ENCODE measurements at places on chromosomes 16 and 17.
A peak's percentile ranks its signal among the peaks of the same experiment; 100 is the strongest.

GRCh38 chr17:67323445-67323844, 42.9 kb downstream of the PSMD12 start:
- no peak for DNase-seq

GRCh38 chr17:73772107-73772705, 128.0 kb upstream of the SDK2 start:
- no peak for DNase-seq

- no peak for DNase-seq
Measured at GRCh38 chr16:57388359-57389086, 16.0 kb upstream of the CCL17 start.

DNA sequence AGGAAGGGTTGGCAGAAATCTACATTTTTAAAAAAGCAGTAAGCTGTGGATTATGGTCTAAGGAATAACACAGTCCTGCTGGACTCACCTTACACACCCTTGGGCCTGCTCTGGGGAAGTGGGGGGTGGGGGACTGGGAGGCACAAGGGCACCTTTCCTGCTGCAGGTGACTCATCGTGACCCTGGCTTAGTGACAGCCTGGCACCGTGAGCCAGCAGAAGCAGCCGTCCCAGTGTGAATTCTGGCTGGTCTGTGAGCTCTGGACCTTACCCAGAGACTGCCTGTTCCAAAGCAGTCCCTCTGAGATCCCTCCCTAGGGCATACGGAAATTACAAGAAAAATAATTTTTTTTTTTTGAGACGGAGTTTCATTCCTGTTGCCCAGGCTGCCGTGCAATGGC, 4.2 kb upstream of the CRK start:
- DNase-seq: no peak

GRCh38 chr16:84780544-84781376, 39.0 kb upstream of the CRISPLD2 start:
- no peak for DNase-seq

DNA sequence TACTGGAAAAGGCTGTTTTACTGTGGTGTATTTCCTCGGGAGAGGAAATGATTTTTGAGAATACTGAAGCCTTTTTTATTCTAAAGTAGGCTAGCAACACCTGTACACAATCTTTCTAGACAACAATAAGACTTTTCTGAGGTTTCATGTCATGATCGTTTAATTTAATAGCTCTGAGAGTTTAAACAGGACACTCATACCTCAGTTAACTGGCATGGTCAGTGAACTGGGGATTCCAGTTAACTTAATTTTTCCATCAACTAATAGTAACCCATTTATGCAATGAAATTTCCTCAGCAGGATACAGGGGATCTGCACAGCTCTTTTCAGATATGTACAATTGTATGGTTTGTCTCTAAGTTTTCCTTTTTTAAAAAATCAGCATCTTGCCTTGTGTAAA, 262.6 kb downstream of the NTN1 start:
- no peak for DNase-seq

DNA sequence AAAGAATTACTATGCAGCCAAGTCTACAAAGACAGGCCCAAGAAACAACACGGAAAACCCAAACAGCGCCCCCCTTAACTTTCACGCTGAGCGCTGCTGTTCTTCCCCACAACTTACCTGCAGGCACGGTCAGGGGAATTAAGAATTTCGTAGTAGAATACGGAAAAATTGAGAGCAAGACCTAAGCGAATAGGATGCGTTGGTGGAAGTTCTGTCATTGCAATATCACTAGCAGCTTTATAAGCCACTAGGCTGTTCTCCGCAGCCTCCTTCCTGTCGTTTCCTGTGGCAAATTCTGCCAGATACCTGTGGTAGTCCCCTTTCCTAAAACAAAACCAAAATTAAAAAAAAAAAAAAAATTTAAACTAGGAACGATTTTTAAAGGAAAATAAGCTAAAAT, 39.0 kb downstream of the YWHAE start:
- no peak for DNase-seq

DNA sequence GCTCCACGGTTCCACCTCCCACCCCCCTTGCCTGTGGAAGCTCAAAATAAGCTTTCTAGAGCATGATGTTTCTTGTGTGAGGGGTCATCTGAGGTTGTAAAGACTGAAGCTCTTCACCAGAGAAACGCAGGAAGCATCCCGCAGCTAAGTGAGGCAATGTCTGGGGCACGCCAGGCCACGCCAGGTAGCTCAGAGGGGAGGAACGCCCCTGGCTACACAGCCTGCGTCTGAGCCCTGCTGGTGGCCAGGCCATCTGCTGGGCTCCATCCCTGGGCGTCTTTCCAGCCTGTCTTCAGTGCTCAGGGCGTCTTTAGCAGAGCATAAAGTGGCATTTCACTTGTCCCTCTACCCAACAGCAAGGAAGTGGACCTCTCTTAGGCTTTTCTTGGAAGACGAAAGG, 15.2 kb downstream of the SOCS3 start:
- DNase-seq: no peak

- DNase-seq: no peak
Measured at GRCh38 chr16:77414752-77415231, 20.0 kb downstream of the ADAMTS18 start.

DNA sequence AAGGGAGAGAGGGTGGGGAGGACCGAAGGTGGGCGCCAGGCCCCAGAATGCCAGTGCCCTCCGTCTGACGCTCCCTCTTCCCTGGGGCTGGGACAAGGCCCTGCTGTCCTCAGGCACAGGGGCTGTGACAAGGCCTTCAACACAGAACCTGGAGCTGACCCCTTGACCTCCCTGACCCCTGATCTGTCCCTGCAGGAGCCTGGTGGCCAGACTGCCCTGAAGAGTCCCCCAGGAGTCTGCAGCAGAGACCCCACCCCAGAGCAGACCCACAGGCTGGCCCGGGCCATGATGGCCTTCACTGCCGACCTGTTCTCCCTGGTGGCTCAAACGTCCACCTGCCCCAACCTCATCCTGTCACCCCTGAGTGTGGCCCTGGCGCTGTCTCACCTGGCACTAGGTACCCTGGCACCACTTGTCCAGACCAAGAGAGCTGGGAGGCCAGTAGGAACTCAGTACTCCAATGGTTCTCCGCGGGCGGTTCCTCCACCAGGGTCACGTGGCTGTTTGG, 2.9 kb downstream of the SERPINF2 start:
- DNase-seq: no peak

DNA sequence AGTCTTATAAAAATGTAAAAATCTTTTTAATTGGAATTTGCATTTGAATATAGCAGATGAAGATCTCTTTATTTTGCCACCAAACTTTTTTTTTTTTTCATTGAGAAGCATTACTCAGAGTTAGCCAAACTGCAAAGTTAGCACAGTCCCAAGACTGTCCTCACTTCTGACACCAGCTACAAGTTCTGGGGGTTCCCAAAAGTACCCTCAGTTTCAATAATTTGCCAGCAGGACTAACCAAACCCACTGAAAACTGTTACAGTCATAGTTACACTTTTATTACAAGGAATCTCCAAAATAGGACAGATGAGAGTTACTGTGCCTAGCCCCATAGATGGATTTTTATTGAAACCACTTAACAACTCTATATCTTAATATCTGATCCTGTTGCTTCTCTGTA, 144.1 kb downstream of the CHD9 start:
- DNase-seq: no peak

- no peak for DNase-seq
Measured at GRCh38 chr17:72984926-72985325, 107.6 kb downstream of the SLC39A11 start.

- DNase-seq: no peak
Measured at GRCh38 chr16:82621781-82622180, 5.0 kb upstream of the CDH13 start.

DNA sequence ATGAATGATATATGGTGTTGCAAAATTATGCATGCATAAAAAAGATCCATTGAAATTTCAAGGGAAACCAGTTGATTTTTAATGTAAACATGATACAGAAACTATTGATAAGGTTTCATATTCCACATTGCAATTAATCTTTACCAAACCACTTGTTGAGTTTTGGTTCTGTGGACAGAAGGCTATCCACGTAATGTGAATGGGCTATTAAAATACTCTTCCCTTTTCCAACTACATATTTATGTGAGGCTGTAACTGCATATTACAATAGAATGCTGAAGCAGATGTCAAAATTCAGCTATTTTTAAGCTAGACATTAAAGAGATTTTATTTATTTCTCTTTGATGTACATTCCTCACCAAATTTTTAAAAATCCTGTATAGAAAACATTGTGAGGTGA, 33.7 kb upstream of the VPS4A start:
- DNase-seq: no peak

- no peak for DNase-seq
Measured at GRCh38 chr17:60327134-60327900, 64.6 kb downstream of the USP32 start.

DNA sequence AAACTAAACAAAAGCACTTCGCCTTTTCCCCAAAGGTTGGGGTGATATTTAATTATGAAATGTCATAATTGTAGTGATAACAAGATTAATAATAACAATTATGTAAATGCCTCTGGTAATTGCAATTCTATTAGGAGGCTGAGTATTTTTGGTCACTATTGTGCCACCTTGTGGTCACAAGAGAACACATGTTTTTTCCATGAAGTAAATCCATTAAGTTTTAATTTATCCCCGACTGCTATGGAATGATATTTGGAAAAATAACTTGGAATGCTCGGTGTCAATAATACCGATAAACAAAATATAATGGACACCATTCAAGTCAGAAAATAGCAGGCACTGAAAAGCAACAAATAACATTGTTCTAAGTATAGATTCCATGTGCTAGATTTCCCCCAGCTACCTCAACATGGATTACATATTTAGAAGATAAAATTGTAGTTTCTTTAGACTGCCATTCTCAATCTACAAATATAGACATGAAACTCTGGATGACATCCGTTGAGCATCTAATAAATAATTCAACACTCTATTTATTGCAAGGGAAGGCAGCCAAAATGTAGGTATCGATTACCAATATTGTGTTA, 25.0 kb upstream of the KCNJ2 start:
- DNase-seq: peak; percentile 46

GRCh38 chr17:67215991-67216421, 29.0 kb downstream of the HELZ start:
- DNase-seq: no peak

- DNase-seq: no peak
Measured at GRCh38 chr17:5667871-5668270, 83.6 kb upstream of the NLRP1 start.

DNA sequence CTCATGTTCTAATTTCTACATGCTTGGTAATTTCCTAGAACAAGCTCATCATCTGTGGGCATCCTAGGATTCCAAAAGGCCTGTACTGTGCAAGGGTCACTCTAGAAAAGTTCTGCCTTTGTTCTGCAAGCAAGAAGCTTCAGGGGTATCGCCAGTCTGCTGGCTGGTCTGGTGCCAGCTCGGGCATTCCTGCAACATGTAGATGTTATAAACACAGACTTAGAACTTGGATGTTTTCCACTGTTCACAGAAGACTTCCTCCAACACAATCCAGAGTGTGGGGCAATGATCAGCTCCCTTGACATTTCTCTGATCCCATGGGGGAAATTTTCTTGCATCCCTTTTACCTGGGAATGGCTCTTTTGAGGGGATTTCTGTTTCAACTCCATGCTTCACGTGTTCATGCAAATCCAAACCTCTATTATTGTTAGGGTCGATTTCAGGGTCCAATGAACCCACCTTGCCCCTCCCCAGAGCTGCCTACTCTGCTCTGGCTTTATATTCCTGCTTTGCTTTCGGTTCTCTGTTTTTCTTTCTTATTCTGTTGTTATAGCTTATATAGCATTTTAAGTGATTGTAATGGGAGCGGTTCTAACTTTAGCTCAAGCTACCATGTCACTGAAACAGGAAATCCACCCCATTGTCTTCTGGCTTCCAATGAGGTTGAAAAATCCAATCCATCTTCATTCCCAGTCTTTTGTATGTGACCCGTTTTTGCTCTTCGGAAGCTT, 25.3 kb downstream of the UBE2O start:
- peak; percentile 53 for DNase-seq

- no peak for DNase-seq
Measured at GRCh38 chr16:3485821-3486505, 9.3 kb downstream of the C16orf90 start.

DNA sequence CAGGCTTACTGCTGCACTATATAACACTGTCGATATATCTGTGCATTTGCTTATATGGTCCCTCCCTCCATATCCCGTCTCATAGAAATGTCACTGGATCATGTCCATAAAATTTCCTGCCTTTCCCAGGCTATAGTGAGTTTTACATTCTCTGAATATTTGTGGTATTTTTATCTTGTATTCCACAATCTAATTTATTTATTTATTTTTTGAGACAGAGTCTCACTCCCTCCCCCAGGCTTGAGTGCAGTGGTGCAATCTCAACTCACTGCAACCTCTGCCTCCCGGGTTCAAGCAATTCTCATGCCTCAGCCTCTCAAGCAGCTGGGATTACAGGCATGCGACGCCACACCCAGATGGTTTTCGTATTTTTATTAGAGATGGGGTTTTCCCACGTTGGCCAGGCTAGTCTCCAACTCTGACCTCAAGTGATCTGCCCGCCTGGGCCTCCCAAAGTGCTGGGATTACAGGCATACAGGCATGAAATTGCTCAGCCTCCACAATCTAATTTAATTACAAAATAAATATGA, 12.9 kb downstream of the TRIM37 start:
- DNase-seq: no peak

DNA sequence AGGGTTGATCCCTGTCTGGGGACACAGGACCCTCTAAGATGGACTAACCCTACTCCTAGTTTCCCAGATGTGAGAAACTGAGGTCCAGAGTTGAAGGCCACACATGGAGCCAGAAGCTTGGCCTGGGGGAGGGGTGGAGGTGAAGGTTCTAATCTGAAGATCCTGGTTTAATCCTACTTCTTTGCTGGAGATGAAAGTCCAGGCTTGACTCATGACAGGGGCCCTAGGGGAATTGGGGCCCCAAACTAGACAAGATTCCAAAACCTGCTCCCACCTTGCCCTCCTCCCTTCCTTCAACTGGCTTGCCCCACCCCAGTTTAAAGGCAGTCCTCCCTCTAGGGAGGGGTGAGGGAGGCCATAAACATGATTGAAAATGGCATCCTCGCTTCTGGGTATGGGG, 21.6 kb downstream of the IGF2BP1 start:
- no peak for DNase-seq

GRCh38 chr17:8745586-8746500, 1.2 kb upstream of the CCDC42 start:
- peak; percentile 40 for DNase-seq

GRCh38 chr16:27795992-27796614, 246.2 kb downstream of the KATNIP start:
- peak; percentile 32 for DNase-seq
